ENCODE measurements at places on chromosomes 3 and 15.

DNA sequence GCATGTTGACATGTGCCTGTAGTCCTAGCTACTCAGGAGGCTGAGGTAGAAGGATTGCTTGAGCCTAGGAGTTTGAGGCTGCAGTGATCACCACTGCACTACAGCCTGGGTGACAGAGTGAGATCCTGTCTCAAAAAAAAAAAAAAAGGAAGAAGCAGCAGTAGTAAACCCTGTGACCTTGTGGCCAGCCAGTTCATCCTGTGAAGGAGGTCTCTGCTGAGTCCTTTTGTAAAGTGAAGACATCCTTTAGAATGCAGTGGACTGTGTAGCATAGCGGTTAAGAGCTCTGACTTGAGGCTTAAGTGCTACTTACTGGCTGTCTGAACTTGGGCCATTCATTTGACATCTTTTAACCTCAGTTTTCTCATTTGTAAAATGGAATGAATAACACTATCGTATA lies 8.3 kb downstream of the EXOSC7 start:
- no peak for DNase-seq

- DNase-seq, result no peak
Observed at GRCh38 chr3:171806200-171807128, 3.8 kb downstream of the PLD1 start.

GRCh38 chr15:87354661-87355410 lies 901.7 kb downstream of the NTRK3 start:
- DNase-seq, result no peak

DNA sequence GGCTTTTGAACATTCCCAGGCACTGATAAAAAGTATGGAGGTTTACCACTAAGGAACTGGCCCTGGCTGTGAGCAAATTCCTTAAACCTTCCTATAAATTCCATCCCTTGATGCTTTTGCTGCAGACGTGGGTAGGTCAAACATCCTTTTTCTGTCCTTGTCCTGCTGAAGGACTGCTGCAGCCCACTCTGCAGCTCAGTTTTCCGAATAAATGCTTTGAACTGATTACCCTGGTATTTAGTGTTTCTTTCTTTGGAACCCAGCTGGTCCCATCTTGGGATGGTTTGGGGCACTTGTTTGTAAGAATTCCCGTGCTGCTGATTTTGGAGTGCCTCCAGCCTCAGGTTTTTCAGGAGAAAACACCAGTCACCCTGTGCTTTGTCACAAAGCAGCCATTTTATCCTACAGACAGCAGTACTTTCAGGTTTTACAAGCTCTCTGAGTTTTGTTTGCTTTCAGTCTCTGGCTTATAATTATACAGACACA lies 815.9 kb downstream of the VGLL3 start:
- DNase-seq, result no peak

DNA sequence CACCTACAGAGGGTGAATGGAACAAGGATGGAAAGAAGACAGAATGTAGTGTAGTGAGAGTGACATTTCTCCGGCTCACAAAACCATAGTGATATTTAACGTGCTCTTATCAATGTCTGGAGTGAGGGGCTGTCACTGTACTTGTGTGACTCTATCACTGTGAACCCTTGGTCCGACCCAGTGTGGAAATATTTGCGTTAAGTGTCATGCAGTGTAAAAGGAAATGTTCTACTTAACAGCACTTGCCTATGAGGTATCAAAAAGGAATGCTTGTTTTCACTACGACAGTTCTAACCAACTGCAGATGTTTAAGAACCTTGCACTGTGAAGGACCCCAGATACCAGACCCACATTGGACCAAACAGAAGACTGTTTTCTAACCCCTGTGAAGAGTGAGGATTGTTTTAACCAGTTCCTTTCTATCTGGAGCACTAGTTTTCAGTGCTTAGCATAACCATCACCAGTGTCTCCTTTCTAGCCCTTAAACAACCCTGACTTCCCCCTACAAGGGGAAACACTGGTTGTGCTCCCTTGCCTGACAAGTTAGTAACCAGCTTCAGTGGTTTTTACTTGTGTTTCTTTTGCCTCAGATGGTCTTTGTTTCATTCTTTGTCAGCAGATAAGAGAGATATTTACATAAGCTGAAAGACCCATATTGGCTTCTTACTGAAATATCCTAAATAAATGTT lies 144.7 kb upstream of the ABHD17C start:
- DNase-seq, result no peak

GRCh38 chr15:49286649-49287404 lies 116.8 kb downstream of the GALK2 start:
- no peak for DNase-seq

DNA sequence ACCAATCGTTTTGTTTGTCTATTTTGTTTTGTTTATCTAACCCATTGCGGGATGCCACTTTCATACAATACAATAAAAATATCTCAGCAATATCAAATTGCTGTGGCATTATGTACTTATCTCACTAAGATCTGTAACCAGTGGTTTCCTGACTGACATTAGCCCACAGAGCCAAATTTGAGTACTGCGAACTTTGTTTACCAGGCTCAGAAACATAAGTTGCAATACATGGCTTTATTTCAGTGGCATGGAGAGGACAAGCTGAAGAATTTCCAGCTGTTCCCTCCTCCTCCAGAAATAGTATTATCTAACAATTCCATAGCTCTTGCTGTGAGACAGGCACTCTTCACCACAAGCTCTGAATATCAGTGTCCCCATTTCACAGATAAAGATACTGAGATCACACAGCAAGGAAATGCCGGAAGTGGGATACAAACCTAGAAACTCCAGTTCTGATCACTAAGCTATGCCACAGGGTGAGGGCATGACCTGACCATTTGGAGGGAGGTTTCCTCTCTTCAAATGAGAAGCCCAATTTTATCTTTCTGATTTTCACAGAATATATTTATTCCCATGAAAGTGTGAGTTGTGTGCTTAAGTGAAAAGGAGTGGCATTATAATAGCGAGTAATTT lies 469.9 kb upstream of the CBLB start:
- no peak for DNase-seq

DNA sequence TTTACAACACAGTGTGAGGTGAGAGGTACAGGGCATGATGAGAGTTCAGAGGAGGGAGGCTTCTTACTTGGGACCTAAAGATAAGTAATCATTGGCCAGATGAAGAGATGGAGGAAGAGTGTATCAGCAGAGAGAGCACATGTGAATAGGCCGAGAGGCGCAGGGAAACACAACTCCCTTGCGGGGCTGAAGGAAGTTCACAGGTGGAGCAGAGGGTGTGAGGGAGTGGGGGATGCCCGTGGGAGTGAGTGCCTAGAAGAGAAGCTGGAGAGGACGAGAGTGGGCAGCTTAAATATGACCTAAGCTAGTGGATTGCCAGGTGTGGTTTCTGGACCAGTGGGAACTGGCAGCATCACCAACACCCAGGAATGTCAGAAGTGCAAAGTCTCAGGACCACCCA lies 98.2 kb upstream of the TBC1D5 start:
- no peak for DNase-seq

DNA sequence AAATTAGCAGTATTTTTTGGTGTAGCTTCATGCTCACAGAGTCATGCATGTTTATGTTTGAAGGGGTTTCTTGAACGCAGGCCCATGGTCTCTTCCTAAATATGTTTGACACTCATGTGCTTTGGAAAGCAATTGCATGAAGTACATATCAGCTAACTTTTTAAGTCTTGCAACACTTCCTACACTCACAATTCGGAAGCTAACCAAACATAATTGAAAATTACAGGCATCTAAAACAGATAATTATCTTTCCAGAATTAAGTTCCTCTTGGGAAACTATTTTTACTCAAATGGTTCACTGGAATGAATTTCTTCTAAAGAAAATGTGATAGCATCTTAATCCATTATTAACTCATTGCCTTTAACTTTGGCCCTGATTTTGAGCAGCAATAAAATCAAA lies 438.9 kb downstream of the RAP2B start:
- DNase-seq, result no peak

DNA sequence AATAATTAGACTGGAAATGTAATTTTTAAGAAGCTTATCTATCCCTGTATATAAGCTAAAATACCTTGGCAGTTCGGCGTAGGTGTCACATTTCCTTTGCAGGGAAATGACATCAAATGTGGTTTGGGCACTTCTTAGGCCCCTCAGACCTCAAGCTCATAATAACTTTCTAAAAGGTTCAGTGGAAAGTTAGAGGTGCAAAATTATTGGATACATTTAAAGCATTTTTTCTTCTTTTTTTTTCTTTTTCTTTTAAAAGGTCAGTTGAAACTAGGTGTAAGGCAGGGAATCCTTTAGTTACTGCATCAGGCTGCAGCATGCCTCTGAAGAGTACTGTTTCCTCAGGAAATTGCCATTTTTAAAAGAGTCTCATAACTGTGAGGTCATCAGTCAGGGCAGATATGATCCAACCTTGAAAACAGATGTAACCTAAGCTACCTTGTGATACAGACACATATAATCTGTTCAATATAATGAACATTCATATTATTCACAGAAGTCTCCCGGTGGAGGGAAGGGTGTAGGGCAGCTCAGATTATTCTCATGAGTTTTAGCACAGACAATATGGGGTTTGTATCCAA lies 4.8 kb downstream of the SACM1L start:
- no peak for DNase-seq

DNA sequence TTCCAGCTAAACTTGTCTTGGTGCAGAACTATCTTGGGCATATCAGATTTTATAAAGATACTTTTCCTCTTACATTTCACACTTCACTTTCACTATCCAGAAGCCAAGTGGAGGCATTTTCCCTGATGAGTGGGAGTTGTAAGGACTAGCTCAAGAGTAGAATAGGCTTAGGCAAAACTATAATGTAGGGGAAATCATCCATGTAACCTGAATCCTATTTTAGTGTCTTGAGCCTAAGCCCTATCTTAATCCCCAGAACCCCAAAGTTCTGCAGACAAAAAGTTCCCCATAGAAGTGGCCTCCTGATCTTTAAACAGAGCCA lies 42.2 kb upstream of the CD47 start:
- DNase-seq, result no peak

GRCh38 chr15:66603301-66604179 lies 37.7 kb upstream of the LCTL start:
- DNase-seq, result peak; percentile 84

DNA sequence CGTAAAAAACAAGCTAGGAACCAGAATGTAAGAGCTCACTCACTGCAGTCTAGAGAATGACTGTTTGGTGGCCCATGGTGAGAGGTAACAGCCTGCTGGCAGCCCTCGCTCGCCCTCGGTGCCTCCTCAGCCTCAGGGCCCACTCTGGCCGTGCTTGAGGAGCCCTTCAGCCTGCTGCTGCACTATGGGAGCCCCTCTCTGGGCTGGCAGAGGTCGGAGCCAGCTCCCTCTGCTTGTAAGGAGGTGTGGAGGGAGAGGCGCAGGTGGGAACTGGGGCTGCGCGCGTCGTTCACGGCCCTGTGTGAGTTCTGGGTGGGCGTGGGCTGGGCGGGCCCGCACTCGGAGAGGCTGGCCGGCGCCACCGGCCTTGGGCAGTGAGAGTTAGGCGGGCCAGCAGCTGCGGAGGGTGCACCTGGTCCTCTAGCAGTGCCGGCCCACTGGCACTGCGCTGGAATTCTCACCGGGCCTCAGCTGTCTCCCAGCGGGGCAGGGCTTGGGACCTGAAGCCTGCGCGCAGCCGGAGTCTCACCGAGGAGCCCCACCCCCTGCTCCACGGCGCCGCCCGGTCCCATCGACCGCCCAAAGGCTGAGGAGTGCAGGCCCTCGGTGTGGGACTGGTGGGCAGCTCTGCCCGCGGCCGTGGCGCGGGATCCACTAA lies 420.6 kb downstream of the RBMS3 start:
- no peak for DNase-seq

- DNase-seq, result no peak
Observed at GRCh38 chr15:89112341-89112971, 24.2 kb downstream of the ABHD2 start.

GRCh38 chr3:175355801-175356335 lies 496.7 kb downstream of the NAALADL2 start:
- no peak for DNase-seq

GRCh38 chr3:136196064-136196400 lies at the start of gene MSL2:
Gene MSL2, minus strand, starts transcription at chr3:136196335. Its CDS starts 1,222 bp downstream, at chr3:136195113.
- no peak for DNase-seq

GRCh38 chr3:152943645-152944044 lies 108.7 kb downstream of the P2RY1 start:
- DNase-seq, result no peak

GRCh38 chr3:128167646-128167972 lies 14.3 kb downstream of the EEFSEC start:
- no peak for DNase-seq

DNA sequence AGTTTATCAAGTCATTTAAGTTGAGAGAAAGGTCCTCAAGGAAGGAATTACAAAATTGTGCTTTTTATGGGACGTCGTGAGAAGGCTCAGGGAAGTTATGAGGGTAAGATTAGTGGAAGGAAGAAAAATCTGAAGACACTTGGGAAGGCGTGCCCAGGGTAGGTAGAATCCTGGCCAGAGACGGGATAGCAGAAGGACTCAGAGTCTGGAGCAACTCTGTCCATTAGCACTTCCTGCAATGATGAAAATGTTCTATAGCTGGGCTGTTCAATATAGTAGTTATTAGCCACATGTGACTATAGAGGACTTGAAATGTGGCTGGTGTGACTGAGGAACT lies 271.0 kb upstream of the ZPLD1 start:
- DNase-seq, result no peak

GRCh38 chr3:34109846-34110245 lies 311.4 kb downstream of the PDCD6IP start:
- DNase-seq, result no peak

- DNase-seq, result no peak
Observed at GRCh38 chr15:61200626-61201025, 28.5 kb downstream of the RORA start.

DNA sequence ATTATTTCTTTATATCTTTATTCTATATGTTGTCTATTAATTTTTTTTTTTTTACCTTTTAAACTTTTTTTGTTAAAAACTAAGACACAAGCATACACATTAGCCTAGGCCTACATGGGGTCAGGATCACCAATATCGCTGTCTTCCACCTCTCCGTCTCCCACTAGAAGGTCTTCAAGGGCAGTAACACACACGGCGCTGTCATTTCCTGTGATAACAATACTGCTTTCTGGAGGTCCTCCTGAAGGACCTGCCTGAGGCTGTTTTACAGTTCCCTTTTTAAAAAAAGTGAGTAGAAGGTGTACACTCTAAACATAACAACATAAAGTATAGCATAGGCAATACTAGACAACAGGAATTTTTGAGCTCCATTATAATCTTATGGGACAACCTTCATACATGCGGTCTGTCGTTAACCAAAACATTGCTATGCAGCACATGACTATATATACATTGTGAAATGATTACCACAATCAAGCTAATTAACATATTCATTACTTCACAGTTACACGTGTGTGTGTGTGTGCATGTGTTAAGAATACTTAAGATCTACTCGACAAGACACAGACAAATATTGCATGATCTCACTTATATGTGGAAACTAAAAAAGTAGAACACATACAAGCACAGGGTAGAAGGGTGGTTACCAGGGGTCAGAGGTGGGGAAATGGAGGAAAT lies 20.8 kb downstream of the RAB6B start:
- no peak for DNase-seq

DNA sequence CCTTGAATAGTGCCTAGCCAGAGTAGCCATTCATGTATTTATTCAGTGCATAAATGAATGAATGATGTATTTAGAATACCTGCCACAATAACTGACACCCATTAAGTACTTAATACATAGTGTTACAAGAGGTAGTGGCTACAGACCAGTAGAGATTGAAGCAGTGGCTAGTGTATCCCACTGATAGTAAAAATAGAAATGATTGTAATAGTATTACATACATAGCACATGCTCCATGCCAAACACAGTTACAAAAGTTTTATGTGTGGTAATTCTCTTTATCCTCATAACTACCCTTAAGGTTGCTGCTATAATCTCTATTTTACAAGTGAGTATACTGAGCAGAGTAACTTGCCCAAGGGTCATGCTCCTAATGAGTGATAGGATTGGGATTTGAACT lies 30.3 kb upstream of the SCAANT1 start:
- DNase-seq, result no peak
